Fibroblast of skin of back (primary cell): ENCODE measurements at places on chromosomes 2 and 18.
A peak's percentile ranks its signal among the peaks of the same experiment; 100 is the strongest.

DNA sequence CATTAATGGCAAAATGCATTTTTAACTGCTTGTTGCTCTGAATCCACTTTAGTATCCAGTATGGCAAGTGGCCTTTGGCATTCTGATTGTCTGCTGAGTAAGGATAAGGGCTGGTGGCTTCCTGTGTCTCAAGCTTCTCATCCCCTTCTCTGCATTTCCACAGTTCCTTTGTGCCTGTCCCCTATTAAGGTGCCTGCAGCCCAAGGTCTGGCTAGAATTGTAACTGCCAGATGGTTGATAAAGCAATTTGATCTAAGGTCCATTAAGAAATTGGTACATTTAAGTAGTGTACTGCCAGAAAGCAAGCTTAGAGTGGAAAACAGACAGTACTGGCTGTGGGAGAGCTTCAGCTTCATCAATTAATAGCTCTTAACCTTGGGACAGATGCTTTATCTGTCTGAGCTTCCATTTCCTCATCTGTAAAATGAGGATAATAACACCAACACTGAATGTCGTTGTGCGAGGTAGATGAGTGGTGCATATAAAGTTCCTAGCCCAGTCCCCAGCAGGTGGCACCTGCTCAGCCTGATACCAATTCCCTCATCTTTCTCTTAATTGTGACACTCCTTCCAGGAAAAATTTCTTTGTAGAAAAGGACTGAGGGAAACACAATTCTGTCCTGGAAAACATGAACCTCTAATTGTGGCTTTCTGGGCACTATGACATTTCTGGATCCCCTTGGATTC is 570.6 kb upstream of the GCFC2 start:
- DNase-seq: no peak

DNA sequence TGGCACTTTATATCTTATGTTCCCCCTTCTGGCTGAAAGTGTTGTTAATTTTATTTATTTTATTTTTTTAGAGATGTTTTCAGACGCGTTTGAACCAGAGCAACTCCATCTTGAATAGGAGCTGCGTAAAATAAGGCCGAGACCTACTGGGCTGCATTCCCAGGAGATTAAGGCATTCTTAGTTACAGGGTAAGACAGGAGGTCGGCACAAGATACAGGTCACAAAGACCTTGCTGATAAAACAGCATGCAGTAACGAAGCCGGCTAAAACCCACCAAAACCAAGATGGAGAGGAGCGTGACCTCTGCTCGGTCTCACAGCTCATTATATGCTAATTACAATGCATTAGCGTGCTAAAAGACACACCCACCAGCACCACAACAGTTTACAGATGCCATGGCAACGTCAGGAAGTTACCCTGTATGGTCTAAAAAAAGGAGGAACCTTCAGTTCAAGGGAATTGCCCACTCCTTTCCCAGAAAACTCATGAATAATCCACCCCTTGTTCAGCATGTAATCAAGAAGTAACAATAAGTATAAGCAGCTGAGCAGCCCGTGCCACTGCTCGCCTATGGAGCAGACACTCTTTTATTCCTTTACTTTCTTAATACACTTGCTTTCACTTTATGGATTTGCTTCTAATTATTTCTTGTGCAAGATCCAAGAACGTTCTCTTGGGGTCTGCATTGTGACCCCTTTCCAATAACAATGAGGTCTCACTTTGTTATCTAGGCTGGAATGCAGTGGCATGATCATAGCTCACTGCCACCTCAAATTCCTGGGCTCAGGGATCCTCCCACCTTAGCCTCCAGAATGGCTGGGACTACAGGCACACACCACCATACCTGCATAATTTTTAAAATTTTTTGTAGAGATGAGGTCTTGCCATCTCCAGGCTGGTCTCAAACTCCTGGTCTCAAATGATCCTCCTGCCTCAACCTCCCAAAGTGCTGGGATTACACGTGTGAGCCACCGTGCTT is 55.9 kb downstream of the CACNB4 start:
- no peak for DNase-seq

GRCh38 chr2:172305066-172305465 is 122.3 kb upstream of the ITGA6 start:
- no peak for DNase-seq

- no peak for DNase-seq
These were observed 50.2 kb downstream of the AGAP1 start for GRCh38 chr2:235543851-235544688.

GRCh38 chr18:59646963-59647307 is 50.3 kb downstream of the CCBE1 start:
- DNase-seq: peak; percentile 58

- no peak for DNase-seq
These were observed 642.9 kb downstream of the ZEB2 start for GRCh38 chr2:143877056-143877455.

GRCh38 chr2:238155761-238156694 is 2.7 kb upstream of the ERFE start:
- no peak for DNase-seq

DNA sequence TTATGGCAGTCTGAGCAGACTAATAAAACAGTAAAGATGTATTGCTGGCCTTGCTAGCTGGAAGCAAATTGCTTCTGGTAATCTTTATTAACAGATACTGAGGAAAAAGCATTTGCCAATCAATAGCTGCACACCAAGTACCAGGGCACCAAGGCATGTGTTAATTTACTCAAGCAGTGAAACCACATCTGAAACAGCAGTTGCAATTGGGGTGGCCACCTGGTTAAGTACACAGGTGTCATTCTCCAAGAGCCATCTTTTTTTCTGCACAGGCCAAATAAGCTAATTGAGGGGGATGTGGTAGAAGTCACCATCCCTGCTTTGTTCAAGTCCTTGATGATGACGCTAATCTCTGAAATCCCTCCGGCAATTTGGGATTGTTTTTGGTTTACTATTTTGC is 8.6 kb upstream of the SEH1L start:
- no peak for DNase-seq
